ENCODE measurements at places on chromosomes 5 and 9. TPM values are rescaled to one million over a fixed set of nuclear protein-coding genes. Genes with fewer than 3 reads are reported as not detected.

GRCh38 chr9:129841071-129841470 lies 5.8 kb downstream of the USP20 start:
- H3K4me3 ChIP-seq = no peak overlapping the region
- DNase-seq = no peak
- H3K36me3 ChIP-seq = peaks cover 16% of the 10 kb centered on the region
- H3K27ac ChIP-seq = no peak overlapping the region
- H3K4me1 ChIP-seq = peaks cover 57% of the 10 kb centered on the region

GRCh38 chr5:155504606-155505005 lies 491.1 kb downstream of the KIF4B start:
- H3K4me3 ChIP-seq = no peak overlapping the region
- no peaks in the 10 kb centered on the region for H3K4me1 ChIP-seq
- H3K27me3 ChIP-seq = no peaks in the 10 kb centered on the region

DNA sequence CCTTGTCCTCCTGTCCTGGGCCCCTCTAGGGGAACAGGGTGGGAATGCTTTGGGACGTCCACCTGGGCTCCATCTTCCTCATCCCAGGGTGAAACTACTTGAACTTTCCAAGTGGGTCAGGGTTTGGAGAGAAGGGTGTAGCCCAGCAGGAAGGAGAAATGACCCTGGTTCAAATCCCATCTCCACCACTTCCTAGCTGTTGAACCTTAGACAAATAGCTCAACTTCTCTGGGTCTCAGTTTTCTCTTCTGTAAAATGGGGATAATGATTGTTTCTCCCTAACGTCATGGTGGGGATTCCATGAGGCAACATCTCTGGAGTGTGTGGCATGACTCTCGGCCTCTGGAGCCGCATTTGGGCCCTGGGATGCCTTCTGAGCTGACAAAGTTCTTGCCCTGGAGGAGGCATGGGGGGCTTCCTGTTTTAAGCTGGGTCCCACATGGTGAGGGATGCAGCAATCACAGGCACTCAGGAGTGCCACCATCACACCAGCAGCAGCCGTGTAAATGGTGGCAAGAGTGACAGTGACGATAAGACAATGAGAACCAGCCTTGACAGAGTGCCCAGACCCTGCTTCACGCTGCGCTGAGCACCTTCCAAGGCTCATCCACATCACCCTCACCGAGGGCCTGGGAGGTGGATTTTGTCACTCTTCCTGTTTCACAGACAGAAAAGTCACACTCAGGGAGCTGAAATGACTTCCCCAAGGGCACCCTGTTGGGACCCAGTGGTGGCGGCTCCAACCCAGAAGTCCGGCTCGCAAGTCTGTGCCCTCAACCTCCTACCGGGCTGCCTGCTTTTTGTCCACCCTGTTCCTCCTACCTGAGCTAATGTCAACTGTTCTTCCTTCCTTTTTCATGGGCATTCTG lies 69.5 kb upstream of the IER5L start:
- DNase-seq = peak; percentile 16
- peaks cover 4% of the 10 kb centered on the region for H3K4me1 ChIP-seq
- H3K27ac ChIP-seq = no peak overlapping the region
- no peak overlapping the region for H3K4me3 ChIP-seq
- peaks cover 20% of the 10 kb centered on the region for H3K27me3 ChIP-seq

DNA sequence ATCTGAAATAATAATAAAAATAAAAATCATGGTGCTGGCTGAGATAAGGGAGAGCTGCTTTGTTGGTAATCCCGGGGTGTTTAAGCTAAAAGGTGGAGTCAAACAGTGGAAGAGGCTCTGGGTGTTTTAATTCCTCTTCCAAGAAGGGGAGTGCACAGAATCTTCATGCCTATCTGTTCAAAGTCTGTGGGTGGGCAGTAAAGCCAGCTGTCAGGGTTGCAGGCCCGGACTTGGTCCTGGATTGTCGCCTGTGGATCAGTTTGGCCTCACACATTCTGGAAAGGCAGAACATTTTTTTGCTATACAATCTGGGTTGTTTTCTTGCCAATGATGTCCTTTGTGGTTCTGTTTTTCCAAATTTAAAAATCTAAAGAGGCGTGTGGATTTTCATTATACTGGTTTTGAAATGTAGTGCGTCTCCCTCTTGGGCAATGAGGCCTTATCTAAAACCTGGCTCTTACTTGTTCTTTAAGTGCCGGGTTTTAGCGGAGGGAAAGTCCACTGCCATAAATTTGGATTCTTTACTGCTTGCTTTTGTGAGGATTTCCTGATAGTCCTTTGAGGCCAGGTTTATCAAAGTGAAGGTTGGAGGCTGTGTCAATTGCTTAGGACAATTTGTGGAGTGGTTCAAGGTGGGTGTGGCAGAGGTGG lies 5.8 kb downstream of the ANKDD1B start:
- no peak for DNase-seq
- no peak overlapping the region for H3K27ac ChIP-seq

DNA sequence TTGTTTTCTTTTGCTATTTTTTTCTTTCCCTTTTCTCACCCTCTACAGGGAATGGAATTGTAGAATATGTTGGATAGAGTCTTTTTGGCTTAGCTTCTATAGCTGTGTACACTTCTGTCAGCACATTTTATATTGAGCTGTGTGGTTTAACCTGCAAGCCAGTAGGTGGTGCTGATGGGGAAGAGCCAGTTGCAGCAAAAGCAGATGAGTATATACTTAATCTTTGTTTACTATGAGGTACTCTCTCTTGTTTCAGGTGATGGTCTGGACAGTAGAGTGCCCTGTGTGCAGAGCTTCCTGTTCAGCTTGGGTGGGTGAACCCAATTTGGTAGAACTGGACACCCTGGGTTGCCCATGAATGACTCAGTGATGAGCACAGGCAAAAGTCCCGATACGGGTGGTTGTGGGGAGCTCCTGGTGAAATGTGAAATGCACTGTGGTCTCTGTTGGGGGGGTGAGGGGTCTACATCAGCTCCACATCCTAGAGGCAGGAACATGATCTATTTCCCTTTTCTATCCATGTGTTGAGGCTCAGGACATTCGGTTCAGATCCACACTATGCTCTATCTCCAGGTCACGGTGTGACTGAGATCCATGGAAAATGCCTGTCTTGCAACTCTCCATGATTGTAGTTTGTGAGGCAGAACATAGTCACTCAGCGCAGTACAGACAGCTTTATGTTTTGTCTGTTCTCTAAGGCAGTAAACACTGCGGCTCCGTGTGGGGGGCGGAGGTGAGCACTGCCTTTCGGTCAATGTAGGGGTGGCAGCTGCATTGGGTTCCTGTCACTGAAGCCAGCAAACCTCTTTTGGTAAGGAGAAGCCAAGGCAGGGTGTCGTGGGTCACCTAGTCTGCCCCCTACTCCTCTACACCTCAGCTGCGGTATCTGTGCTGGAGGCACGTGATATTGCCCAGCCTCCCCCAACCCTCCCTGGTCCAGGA lies 353.2 kb downstream of the PRR16 start:
- H3K27me3 ChIP-seq = no peaks in the 10 kb centered on the region
- H3K4me1 ChIP-seq = no peaks in the 10 kb centered on the region
- no peak overlapping the region for H3K4me3 ChIP-seq
- no peak overlapping the region for H3K27ac ChIP-seq
- H3K36me3 ChIP-seq = no peaks in the 10 kb centered on the region

DNA sequence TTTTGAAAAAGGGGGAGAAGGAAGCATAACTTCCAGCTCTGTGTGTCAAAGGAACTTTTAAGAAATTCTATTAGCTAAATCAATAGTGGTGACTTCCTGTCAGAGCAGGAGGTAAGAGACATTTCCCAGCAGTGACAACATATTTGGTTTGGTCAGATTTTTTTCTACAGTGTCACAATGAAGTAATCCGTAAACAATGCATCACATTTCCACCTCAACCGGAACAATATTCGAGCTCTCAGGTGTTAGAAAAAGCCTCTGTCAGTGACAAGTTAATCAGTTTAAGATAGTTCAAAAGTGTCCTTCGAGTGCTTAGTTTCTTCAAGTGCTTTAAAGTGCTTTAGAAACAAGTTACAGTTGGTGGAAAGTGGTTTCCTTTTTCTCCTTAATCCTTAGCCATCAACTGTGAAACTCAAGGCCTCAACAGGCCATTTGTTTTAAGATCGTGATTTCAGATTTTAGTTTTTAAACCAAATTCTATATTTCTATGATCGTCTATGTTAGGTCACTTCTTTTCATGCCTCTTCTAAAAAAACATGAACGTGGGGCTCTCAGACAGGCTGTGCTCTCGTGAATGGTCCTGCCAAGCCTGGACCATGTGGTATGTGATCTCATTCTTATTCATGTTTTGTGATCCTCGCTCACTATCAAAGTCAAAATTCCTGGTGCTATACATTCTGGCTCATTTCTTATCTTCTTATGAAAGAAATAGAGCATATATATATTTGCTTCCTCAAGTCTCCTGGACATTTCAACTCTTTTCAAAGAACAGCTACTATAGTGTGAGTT lies 181.9 kb upstream of the HMHB1 start:
- no peaks in the 10 kb centered on the region for H3K36me3 ChIP-seq
- no peaks in the 10 kb centered on the region for H3K27me3 ChIP-seq
- no peak for DNase-seq
- H3K4me1 ChIP-seq = peaks cover 3% of the 10 kb centered on the region
- H3K27ac ChIP-seq = no peak overlapping the region

GRCh38 chr5:142771666-142772065 lies 1.5 kb downstream of the ARHGAP26 start:
- no peak for DNase-seq
- peaks cover 34% of the 10 kb centered on the region for H3K4me1 ChIP-seq
- H3K4me3 ChIP-seq = peak overlapping the region; percentile 86
- H3K27ac ChIP-seq = peak overlapping the region; percentile 88
- no peaks in the 10 kb centered on the region for H3K27me3 ChIP-seq
- peaks cover 7% of the 10 kb centered on the region for H3K36me3 ChIP-seq

DNA sequence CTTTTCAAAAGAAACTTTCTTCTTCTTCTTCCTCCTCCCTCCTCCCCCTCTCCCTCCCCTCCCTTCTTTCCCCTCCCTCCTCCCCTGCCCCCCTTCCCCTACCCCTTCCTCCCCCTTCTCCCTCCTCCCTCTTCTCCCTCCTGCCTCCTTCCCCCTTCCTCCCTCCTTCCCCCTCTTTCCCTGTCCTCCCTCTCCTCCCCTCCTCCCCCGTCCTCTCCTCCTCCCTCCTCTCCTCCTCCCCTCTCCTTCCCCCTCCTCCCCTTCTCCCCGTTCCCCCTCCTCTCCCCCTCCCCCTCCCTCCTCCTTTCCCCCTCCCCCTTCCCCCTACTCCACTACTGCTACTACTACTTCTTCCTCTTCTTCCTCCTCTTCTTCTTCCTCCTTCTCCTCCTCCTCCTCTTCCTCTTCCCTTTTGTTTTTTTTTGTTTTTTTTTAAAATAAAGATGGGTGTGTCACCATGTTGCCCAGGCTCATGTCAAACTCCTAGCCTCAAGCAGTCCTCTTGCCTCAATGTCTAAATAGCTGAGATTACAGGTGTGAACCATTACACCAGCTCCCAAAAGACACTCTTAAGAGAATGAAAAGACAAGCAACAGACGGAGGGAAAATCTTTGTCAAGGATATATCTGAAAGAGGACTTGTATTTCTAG lies 87.5 kb downstream of the SCAMP1 start:
- H3K36me3 ChIP-seq = peaks cover 24% of the 10 kb centered on the region
- no peak overlapping the region for H3K4me3 ChIP-seq
- DNase-seq = no peak
- H3K4me1 ChIP-seq = no peaks in the 10 kb centered on the region

DNA sequence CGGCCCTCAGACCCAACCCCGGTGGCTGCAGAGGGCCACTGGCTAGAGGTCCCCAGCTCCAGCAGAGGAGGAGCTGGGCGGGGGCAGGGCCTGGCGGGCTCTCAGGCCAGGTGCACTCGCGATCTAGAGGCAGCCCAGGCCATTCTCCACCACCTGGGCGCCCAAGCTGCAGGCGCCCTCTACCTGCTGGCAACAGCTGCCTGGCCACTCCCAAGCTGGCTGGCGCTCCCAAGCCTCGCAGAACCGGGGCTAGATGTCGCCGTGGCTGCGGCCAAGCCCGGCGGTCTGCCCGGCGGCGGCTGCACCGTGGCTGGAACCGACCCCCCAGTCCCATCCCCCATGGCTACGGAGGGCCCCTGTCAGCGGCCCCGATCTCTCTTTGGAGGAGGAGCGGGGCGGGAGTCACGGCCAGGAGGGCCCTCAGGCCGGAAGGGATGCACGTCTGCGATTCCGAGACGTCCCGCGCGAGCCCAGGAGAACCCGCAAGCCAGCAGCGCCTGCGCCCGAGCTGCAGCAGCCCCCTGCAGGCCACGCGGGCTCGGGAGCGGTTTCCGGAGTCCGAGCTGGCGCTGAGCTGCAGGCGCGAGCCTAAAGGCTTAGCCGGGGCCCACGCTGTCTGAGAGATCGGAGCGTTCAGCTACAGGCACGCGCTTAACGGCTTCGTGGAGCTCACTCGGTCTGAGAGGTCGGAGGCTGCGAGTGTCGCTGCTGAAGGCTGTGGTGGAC lies 44.3 kb upstream of the BICD2 start:
- peaks cover 8% of the 10 kb centered on the region for H3K4me1 ChIP-seq
- H3K4me3 ChIP-seq = peak overlapping the region; percentile 82
- H3K36me3 ChIP-seq = no peaks in the 10 kb centered on the region

DNA sequence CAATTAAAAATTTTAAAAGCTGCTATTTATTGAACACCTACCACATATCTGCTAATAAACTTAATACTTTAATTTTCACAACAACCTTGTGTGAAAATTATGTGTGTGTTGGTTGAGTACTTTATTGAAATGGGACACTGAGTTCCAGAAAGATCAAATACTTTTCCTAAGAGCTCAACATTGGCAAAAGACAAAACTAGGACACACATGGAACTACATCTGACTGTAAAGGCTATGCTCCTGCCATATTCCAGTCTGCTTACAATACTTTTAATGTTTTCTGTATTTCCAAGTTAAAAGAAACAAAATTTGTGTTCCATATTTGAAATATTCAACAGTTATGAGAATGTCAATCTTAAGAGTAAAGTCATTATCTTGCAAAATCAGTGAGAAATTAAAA lies 111.8 kb downstream of the RFX3 start:
- H3K36me3 ChIP-seq = no peaks in the 10 kb centered on the region
- H3K4me1 ChIP-seq = no peaks in the 10 kb centered on the region

The PGM5 gene
- total RNA-seq = not detected

The ATG12 gene
- 46.5 TPM for total RNA-seq

The DOCK2 gene
- 275 TPM for total RNA-seq

The TIMD4 gene
- total RNA-seq = 4.9 TPM

The HK3 gene
- total RNA-seq = 2.3 TPM

The FAT2 gene
- not detected for total RNA-seq

Measured in activated naive CD8-positive, alpha-beta T cell treated with anti-CD3 and anti-CD28 coated beads, Interleukin-2, amount 10 ng/mL, durations not matched to agents 7 days and 5 days (primary cell).